ENCODE measurements at places on chromosomes 11 and 22.

GRCh38 chr11:61390161-61390560 lies 2.2 kb upstream of the TMEM216 start:
- DNase-seq: no peak

- no peak for DNase-seq
Measured at GRCh38 chr11:72373163-72373562, 61.2 kb downstream of the CLPB start.

DNA sequence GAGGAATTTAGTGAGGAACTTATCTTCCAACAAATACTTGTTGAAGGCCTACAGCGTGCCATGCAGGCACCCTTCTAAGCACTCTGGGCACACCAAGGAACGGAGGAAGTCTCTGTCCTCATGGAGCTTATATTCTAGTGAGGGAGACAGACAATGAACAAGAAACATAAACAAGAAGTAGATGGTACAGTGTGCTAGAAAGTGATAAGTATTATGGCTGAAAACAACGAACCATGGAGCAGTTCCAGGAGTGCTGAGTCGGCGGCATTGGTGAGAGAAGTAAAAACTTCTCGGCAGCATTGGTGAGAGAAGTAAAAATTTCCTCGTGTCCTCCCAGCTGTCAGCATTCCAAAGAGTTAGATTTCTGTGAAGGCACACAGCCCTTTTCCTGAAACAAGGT lies 53.2 kb downstream of the FAM76B start:
- DNase-seq: peak; percentile 81

- peak; percentile 85 for DNase-seq
Measured at GRCh38 chr11:13698132-13698531, 29.7 kb downstream of the FAR1 start.

GRCh38 chr22:45870011-45870410 lies 107.0 kb downstream of the WNT7B start:
- no peak for DNase-seq

DNA sequence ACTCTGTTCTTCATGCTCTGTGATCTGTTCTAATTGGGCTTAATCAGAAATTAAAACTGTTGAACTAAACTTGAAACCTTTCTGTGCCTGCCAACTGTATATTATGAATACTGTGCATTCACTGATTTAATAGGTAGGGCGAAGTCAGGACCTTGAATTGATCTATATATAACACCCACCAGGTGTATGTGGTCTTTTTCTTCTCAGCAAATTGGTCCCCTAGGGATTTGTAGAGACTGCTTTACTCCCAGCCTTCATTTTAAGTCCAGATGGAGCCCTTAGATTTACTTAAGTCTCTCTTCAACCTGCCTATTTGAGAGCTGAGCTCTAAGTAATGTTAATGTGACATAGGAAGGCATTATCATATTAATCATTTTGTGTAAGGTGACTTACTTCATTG lies 257.5 kb downstream of the TMEM135 start:
- no peak for DNase-seq

- DNase-seq: no peak
Measured at GRCh38 chr11:134670961-134671370, 258.9 kb upstream of the B3GAT1 start.

DNA sequence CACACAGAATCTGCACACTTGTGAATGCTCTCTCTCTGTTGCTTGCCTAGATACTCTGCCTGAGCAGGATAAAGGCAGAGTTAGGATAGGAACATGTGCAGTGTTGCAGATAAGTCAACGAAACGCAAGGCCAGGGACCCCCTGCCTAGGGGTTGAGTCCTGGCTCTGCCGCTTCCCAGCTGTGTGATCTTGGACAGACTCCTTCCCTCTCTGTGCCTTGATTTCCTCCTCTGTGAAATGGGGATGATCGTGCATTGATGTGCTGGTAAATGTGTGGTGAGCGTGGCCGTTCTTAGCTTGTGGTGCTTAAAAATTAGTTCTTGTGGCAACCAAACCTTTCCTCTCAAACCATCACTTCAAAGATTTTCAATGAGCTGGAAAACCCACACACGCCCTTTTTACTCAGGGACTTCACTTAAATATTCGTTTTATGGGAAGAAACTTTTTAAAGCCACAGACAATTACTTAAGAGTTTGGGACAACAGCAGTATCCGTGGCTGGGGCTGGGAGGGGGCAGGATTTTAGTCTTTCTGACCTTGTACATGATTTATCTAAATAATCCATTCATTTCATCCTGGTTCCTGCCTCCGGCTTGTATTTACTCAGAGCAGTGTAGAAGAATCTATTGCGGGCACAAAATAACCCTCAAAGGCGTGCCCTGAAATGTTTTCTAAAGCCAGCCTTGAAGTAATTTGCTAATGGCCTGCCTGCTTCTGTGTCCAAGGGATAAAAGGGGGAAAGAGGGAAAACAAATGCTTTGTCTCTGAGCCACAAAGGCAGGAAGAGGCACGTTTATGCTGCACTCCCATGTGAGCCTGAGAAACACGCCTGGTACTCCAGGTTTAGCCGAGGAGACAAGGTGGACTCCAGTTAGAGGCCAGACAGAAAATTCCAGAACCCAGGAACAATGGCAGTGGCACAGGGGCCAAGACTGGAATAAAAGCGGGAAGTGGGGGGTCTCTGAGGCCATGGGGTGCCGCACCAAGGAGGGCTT lies 85.0 kb upstream of the CRYBB3 start:
- no peak for DNase-seq

DNA sequence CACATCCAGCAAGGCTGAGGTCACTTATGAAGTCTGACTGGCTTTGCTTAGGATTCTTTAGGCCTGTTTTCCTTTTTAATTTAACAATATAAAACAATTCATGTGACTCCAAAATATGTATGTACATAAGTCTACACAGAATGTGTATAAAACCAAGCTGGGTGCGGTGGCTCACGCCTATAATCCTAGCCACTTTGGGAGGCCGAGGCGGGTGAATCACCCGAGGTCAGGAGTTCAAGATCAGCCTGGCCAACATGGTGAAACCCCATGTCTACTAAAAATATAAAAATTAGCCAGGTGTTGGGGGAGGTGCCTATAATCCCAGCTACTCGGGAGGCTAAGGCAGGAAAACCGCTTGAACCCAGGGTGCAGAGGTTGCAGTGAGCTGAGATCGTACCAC lies 83.1 kb downstream of the SHANK2 start:
- no peak for DNase-seq

DNA sequence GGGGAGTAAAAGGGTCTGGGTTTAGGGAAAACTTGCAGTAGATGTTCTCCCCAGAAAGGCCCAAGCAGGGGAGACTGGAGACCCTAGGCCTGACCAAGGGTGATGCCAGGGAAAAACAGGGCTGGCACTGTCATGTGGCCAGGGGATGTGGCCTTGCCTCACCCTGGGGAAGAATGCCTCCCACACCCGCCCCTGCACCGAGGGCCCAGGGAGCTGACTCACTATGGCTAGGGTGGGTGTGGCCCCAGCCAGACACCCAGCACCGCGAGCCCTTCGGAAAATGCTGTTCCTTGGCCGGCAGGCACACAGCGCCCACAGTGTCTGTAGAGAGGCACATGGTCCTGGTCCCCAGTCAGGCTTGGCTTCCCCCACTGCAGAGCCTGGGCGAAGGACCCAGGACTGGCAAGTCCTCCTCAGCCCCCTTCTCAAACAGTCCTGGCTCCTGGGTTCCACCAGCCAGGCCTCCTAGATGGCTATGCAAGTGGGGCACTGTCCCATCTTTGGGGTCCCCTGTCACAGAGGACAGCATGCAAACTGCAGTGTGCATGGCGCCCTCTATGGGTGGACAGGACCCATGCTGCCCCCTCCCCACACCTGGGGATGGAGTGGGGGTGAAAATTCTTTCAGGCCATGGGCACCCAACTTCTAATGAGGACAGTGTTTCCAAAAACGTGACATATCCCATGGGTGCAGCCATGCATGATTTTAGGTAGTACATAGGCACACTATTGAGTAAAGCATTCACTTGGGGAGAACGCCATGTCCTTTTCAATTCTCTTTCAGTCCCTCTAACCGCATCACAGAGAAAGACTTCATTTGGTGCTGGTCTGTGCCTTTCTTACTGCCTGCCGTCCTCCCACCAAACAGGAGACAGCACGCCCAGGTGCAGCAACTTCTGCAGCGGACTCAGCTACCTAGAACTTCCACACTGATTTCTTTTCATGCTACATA lies 15.2 kb downstream of the TMPRSS5 start:
- peak; percentile 75 for DNase-seq

- no peak for DNase-seq
Measured at GRCh38 chr11:14612694-14613093, 30.9 kb upstream of the PDE3B start.

GRCh38 chr11:116879800-116880625 lies 42.6 kb upstream of the APOA1 start:
- peak; percentile 70 for DNase-seq

DNA sequence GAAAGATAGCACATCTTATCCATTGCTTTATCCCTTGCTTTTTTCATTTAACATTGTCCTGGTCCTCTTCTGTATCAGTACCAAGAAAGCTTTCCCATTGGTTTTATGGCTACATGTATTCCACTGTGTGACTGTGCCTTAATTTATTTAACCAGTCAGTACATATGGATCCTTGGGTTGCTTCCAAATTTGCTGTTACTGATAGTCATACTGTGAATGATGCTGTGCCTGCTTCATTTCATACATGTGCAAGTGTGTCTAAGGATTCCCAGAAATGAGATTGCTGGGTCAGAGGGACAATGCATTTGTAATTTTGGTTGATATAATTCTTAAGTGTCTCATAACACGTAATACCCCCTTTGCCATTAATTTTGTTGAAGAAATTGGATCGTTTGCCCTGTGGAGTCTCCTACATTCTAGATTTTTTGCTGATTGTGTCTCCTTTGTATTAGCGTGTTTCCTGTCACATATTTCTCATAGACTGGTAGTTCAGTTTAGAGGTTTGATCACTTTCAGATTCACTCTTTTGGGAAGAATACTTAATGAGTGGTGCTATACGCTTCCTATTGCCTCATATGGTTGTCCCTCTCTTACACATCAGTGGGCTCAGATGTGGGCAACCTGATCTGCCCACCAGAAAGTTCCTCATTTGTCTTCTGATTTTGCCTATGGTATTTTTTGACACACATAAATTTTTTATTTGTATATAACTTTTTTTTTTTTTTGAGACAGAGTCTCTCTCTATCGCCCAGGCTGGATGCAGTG lies 35.3 kb downstream of the MYBPC3 start:
- no peak for DNase-seq

DNA sequence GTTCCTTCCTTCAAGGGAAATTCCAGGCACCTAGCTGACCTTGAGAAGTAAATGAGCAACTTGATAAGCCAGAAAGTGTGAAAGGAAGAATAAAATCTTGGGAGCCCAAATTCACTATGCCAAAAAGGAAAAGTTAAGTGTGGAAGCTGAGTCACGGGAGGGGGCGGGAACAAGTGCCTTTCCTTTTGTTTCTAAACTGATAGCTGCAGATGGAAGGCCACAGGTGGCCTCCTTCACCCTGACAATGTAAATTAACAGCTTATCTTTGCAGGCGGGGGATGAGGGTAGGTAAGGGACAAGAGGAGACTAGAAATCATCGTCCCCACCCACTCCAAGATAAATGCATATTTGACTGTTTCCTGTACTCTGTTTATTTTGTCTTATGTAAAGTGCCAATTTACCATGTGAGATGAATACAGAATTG lies 36.4 kb upstream of the TREH start:
- peak; percentile 14 for DNase-seq

- peak; percentile 75 for DNase-seq
Measured at GRCh38 chr22:37607010-37607934, 1.4 kb upstream of the GGA1 start.

DNA sequence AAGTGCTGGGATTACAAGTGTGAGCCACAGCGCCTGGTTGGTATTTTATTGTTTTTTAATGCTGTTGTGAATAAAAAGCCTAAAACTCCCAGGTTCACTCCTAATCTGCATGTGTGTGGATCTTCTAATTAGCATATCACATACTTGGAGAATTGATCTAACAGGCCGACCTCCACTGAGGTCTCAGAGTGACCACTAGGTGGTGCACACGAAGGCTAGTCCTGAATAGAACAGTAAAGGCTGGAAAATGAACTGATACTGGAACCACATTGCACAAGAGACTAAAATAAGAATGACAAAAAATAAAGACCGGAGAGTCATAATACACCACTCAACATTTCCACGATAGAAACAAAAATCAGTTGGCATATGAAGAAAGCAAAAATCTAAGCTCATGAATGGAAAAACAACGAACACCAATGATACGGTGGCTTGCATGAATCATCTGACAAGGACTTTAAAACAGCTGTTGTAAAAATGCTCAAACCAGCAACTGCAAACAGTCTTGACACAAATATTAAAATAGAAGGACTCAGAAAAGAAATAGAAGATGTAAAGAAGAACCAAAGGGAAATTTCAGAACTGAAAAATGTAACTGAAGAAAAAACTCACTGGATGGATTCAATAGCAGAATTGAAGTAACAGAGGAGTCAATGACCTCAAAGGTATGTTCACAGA lies 19.2 kb downstream of the PIM3 start:
- peak; percentile 68 for DNase-seq

GRCh38 chr11:12556788-12557384 lies 117.3 kb upstream of the TEAD1 start:
- DNase-seq: no peak

DNA sequence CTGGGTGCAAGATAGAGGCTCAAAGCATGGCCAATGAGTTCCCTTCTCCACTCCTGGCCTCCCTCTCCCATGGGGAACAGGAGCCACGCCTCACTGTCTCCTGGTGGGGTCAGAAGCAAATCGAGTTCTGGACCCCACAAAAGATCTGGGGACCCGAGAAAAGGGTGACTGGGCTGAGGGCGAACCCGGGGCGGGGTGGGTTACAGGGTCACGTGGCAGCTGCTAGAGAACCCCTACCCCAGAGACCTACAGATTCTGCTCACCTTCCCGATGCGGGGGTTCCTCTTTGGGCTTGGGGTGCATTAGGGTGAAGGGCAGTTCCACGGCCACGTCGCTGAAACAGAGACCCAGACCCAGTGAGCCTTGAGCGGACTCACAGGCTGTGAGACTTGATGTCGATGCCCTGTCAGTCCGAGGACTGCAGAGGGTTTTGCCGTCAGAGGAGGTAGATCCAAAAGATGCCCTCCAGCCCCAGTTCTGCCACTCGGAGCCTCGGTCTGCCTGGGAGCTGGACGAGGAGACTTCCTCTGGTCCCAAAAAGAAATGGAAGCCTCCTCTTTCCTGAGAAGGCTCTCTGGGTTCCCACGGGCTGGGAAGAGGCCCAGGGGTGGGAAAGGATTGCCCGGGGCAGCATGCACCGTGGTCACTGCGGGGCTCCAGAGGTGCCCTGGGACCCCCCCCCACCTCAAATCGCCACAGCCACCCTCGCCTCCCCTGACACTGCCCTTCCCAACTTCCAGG lies 28.2 kb downstream of the TPBGL start:
- DNase-seq: no peak

DNA sequence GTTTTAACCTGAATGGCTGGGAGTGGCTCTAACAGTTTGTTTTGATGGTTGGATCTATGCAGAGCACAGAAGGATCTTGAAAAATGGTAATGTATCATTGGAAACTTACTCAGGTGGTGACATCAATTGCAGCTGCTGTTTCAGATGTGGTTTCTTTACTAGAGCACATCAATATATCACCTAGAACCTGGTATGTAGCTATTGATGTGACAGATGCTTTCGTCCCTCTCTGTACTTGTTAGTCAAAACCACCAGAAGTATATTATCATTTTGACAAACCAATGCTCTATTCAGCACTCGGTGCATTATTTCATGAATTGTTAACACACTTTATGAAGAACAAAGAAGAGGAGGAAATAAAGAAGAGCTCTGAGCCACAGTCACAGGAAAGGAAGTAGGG lies 26.6 kb upstream of the SCN3B start:
- no peak for DNase-seq

Measured in erythroblast (primary cell).